CD4-positive, alpha-beta T cell treated with Interleukin-17A for 4 hours (primary cell): ENCODE measurements at places on chromosomes 3 and 15.

DNA sequence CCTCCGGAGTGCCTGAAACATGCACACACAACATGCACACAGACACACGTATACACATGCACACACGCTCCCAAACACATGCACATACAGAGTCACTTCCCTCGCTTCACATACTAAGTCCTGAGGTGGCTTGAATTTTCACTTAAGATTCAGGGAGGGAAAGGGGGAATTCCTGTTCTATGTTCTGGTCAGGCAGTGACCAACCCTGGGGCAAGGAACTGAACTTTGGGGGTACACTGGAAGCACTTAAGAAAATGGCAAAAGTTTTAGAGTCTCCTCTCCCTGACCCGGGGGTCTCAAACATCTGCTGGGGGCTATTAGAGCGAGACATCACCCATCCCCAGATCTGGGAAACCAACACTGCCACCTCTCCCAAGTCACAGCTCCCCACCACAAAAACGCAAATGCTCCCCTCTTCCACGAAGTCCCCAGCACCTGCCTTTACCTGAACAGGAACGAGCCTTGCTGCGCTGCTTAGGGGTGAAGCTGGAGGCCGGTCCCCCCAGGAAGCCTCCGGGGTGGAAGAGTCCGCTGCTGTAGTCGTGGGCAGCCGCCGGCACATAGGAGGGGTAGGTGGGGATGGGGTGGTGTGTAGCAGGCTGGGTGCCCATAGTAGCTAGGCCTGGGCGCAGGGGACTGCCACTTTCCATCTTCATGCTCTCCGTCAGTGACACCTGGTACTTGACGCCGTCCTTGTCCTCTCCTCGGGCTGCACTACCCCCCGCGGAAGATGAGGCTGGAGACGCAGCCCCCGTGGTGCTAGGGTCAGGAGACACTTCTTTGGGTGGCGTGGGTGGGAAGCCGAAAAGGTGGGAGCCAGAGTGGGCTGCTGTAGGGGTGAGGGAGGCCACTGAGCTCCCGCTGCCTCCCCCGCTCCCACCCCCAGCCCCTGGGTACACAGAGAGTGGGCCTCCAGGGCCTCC is 7.5 kb downstream of the GATA2 start:
- no peak for DNase-seq

DNA sequence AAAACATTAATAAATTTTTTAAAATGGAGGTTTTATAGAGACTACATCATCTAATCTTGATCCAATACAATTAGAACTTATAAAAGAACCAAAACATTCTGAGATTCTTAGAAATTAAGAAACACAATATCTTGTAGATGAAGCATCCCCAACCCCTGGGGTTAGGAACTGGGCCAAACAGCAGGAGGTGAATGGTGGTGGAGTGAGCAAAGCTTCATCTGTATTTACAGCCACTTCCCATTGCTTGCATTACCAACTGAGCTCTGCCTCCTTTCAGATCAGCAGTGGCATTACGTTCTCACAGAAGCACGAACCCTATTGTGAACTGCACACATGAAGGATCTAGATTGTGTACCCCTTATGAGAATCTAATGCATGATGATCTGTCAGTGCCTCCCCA is 36.3 kb downstream of the KNL1 start:
- no peak for DNase-seq

- DNase-seq, result no peak
These were observed 49.1 kb downstream of the KLF13 start for GRCh38 chr15:31375772-31376171.

DNA sequence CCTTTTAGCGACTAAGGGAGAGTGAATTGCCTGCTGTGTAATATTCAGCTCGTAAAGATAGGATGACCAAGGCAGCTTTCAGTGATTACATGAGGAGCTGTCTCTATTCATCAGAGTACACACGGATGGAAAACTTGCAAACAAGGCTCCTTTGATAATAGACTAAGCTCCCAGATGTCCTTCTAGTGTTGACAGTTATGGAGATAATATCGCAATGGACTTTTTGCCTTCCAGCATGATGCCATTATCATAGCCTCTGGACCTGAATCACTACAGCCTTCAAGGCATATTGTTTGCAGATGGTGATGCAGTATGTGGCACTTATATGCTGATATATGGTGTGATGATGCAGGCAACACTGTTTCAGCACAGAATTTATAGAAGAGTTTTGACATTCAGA is 93.9 kb downstream of the ECT2 start:
- DNase-seq, result no peak

GRCh38 chr3:171828902-171829770 is 14.0 kb upstream of the TMEM212 start:
- no peak for DNase-seq

DNA sequence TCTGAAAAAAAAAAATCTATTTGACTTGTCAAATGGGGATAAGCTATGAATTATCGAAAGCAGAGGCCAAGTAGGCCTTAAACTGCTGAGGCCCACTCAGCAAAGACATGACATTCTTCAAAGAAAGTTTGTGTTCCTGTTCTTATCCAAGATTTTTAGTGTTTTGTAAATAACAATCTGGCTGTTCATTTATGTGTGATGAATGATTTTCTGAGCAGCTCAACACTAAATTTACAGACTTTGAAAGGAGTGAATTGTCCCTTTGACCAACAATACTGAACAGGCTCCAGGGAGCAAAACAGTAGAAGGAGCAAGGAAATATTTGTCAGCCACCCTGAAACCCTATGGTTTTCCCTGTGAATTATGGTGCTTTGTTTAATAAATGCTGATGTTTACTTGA is 512.6 kb upstream of the NAALADL2 start:
- DNase-seq, result no peak

- no peak for DNase-seq
These were observed 5.7 kb upstream of the PLSCR1 start for GRCh38 chr3:146550070-146550615.

GRCh38 chr3:160134964-160135363 is 90.3 kb upstream of the C3orf80 start:
- DNase-seq, result no peak

GRCh38 chr15:101056366-101057334 is 137.5 kb downstream of the LRRK1 start:
- no peak for DNase-seq

DNA sequence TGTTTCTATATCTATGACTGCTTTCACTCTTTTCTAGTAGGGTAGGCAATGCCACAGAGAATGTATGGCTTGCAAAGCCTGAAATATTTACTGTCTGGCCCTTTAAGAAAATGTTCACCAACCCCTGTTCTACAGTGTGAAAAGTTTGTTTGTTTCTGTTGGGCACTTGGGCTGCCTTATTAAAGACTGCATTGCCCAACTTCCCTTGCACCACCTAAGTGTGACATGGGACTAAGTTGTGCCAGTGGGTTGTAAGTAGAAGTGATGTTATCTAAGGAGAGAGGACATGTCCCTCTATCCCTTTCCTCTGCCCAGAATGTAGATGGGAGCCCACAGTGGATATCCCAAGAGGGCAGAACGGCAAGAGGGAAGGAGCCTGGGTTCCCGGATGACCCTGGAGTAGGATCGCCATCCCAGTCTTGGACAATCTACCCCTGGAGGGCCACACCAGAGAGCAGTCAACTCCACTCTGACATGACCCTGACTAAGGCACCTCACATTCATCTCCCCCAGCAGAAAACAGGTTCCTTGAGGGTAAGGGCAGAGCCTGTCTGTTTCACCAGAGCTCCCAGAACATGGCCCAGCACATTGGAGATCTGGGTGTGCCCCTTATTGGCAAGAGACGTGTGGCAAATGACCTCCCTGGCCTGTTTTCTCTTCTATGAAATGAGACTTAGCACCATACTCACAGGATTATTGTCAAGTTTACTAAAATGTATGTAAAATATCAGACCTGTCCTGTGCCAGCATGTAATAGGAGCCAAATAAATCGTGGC is 138.8 kb downstream of the SMAD6 start:
- no peak for DNase-seq
